ENCODE measurements at places on chromosomes 2 and 18.

- 0 out of 2 replicates have a peak, but pooled peaks cover 3% of the 10 kb centered on the region for H3K36me3 ChIP-seq
- no peak overlapping the region for H3K4me3 ChIP-seq
- H3K27me3 ChIP-seq: no peaks in the 10 kb centered on the region
- no peak overlapping the region for H3K27ac ChIP-seq
Observed at GRCh38 chr18:55546851-55547704, 40.9 kb downstream of the TCF4 start.

DNA sequence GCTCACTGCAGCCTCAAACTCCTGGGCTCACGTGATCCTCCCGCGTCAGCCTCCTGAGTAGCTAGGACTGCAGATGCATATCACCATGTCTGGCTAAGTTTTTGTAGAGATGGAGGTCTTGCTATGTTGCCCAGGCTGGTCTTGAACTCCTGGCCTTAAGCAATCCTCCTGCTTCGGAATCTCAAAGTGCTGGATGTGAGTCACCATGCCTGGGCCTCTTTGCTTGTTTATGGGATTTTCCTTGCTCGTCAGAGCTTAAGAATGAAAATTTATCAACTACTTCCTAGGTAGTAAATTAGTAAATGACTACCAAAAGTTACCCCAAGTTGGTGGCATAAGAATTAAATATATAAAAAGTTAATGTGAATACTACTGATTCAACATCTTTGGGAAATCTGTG is 51.0 kb downstream of the ACTR3 start:
- DNase-seq: no peak
- H3K27ac ChIP-seq: no peak overlapping the region
- no peak overlapping the region for H3K4me3 ChIP-seq
- peaks cover 88% of the 10 kb centered on the region for H3K36me3 ChIP-seq

DNA sequence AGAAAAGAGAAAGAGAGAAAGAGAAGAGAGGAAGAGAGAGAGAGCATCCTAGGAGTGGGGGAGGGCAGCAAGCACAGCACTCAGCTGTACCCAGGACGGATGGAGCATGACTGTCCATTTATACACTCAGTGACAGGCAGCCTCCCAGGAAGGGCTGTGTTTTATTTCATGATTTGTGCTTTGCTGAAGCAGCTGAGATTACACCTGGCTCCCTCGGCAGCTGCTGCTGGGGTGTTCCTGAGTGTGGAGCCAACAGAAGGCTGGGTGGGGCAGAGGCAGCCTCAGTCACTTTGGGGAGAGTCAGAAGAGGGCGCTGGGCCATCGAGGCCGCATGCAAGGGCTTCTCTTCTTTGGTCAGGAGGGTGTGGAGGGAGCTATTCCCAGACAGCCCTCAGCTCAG is 47.8 kb upstream of the TEX51 start:
- H3K27ac ChIP-seq: no peak overlapping the region
- no peaks in the 10 kb centered on the region for H3K4me1 ChIP-seq
- no peaks in the 10 kb centered on the region for H3K36me3 ChIP-seq

DNA sequence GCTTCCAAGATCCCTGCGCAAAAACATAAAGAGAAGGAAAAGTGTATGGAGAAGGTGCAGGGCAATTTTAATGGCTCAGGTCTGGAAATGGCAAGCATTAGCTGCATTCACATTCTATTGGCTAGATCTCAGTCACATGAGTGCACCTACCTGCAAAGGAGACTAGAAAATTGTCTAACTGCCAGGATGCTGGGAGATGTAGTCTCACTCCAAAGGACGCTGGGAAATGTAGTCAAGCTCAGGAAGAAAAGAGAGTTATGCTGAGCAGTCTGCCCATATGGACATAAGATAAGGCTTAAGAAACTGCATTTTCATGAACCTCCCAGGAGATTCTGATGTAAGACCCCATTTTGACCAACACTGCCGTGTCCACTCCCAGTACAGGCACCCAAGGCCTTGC is 9.5 kb upstream of the KLHL29 start:
- peaks cover 4% of the 10 kb centered on the region for H3K4me1 ChIP-seq
- H3K36me3 ChIP-seq: no peaks in the 10 kb centered on the region
- H3K27me3 ChIP-seq: peaks cover 6% of the 10 kb centered on the region
- DNase-seq: no peak

GRCh38 chr2:218079943-218080913 is 11.2 kb downstream of the RUFY4 start:
- H3K27me3 ChIP-seq: no peaks in the 10 kb centered on the region
- H3K27ac ChIP-seq: no peak overlapping the region
- H3K36me3 ChIP-seq: no peaks in the 10 kb centered on the region
- H3K4me3 ChIP-seq: no peak overlapping the region
- DNase-seq: no peak

DNA sequence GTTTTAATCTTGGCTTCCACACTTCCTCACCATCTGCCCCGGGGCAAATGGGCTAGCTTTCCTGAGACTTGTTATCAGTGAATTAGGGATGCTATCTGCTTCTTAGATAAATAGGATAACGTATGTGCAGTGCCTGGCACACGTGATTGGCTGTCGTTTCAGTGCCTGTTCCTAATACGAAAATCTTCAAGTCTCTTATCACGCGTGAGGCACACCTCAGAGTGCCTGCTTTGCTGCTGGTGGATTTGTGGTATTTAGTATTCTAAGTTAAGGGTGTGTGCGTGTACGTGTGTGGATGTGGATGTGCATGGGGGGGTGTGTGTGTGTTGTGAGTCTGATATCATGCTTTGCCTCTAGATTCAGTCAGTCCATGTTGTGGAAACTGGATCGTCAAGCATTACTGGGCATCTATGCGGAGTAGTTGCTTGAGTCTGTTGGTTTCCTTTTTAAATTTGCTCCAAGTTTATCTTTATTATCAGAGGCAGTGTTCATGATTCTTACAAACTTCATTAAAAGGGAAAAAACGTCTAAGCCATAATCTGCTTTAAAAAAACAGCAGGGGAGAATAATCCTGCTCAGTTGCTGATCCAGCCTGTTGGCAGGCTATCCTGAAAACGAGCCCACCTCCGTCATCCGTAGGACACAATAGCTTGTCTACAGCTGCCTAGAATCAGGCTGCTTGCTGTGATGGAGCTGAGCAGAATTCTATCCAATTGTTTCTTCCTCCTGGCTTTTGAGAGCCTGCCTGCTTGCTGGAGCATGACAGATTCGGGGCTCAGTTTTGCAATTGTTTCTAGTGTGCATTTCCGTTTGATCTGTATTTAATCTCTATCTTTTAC is 6.6 kb downstream of the SH3RF3 start:
- no peaks in the 10 kb centered on the region for H3K4me1 ChIP-seq
- H3K4me3 ChIP-seq: no peak overlapping the region
- no peaks in the 10 kb centered on the region for H3K36me3 ChIP-seq
- DNase-seq: no peak
- H3K27ac ChIP-seq: no peak overlapping the region

DNA sequence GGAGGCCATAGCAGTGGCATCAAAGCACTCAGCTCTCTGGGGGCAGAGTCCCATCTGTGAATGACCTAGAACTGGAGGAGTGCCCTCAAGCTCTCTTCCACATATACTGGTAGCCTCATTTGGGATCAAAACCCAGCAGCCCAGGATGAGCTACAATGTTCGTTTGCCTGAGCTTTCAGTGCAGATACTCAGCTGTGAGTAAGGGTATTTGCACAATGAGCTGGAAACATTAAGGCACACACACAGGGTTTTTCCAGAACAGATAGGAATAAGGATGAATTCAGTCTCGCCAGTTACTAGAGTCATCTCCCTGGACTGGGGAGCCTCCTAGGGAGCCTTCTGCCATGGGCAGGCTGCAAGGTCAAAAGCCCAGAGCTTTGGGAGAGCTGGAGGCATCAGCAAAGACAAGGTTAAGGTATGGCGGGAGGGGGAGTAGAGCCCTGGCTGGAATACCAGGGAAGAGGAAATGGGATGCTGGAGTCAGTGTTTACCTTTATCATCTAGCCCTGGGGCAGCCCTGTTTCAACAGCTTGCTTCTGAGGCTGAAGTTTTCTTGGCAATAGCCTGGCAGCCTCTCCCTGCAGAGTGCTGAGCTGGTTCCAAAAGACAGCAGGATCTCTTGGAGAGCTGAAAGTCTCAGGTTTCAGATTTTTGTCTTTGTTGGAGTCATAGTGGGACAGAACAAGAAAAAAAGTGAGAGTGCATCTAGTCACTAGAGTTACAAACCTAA is 187.7 kb downstream of the LOXHD1 start:
- DNase-seq: no peak
- no peak overlapping the region for H3K4me3 ChIP-seq
- H3K36me3 ChIP-seq: no peaks in the 10 kb centered on the region
- H3K27me3 ChIP-seq: no peaks in the 10 kb centered on the region

GRCh38 chr2:185644828-185645227 is 93.8 kb upstream of the FSIP2 start:
- H3K4me1 ChIP-seq: no peaks in the 10 kb centered on the region
- no peak overlapping the region for H3K4me3 ChIP-seq
- H3K27me3 ChIP-seq: no peaks in the 10 kb centered on the region

DNA sequence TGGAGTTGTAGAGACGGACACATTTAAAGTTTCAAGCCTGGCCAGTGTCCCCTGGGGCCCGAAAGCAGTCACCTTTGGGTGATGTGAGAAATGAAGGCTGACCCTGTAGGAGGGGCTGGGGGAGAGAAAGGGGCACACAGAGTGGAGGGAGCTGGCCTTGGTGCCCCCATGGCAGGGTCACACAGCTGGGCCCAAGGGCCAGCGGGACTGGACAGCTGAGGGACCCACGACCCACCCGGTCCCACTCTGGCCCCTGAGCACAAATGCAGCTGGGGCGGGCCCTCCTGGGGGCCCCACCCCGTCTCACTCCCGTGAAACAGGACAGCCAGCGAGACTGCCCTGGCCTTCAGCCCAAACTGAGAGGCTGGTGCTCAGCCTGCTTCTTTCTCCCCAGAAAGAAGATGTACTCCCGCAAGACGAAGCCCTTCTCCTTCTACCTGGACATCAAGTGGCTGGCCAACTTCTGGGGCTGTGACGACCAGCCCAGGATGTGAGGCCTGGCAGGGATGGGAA is 6.1 kb downstream of the AGXT start:
- no peak overlapping the region for H3K4me3 ChIP-seq
- no peaks in the 10 kb centered on the region for H3K36me3 ChIP-seq
- H3K27me3 ChIP-seq: no peaks in the 10 kb centered on the region
- no peaks in the 10 kb centered on the region for H3K4me1 ChIP-seq
- no peak for DNase-seq
- H3K27ac ChIP-seq: no peak overlapping the region

- peaks cover 1% of the 10 kb centered on the region for H3K27me3 ChIP-seq
- no peak overlapping the region for H3K4me3 ChIP-seq
- no peak overlapping the region for H3K27ac ChIP-seq
- H3K4me1 ChIP-seq: peaks cover 8% of the 10 kb centered on the region
- H3K36me3 ChIP-seq: no peaks in the 10 kb centered on the region
- peak; percentile 53 for DNase-seq
Observed at GRCh38 chr2:218860950-218861381, 1.4 kb downstream of the WNT6 start.

GRCh38 chr2:42653908-42654445 is 85.5 kb downstream of the MTA3 start:
- H3K27ac ChIP-seq: no peak overlapping the region
- H3K27me3 ChIP-seq: no peaks in the 10 kb centered on the region
- H3K36me3 ChIP-seq: peaks cover 44% of the 10 kb centered on the region
- H3K4me1 ChIP-seq: no peaks in the 10 kb centered on the region

- H3K36me3 ChIP-seq: no peaks in the 10 kb centered on the region
- H3K4me3 ChIP-seq: no peak overlapping the region
- DNase-seq: no peak
- no peaks in the 10 kb centered on the region for H3K27me3 ChIP-seq
Observed at GRCh38 chr2:147293991-147294824, 550.6 kb upstream of the ACVR2A start.

- no peaks in the 10 kb centered on the region for H3K4me1 ChIP-seq
- peaks cover 25% of the 10 kb centered on the region for H3K27me3 ChIP-seq
- H3K27ac ChIP-seq: no peak overlapping the region
- no peak for DNase-seq
- H3K4me3 ChIP-seq: no peak overlapping the region
Observed at GRCh38 chr2:41913311-41913710, 134.5 kb upstream of the PKDCC start.

DNA sequence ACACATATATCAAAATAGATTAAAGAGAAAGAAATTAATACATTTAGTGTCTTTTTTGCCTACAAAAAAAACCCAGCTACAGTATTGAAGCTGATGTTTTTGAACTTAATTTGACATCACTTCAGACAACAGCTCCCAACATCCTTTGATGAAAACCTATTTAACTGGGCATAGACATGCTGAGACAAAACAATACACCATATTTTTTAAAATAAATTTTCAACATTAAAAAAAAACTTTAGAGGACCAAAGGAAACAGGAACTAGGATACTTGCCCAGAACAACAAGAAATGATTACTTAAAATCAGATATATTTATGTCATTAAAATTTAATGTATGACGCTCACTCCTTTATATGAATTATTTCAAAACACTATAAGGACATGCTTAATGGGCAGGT is 178.1 kb downstream of the MREG start:
- no peak overlapping the region for H3K4me3 ChIP-seq
- peaks cover 16% of the 10 kb centered on the region for H3K4me1 ChIP-seq
- no peaks in the 10 kb centered on the region for H3K27me3 ChIP-seq
- no peak for DNase-seq
- no peak overlapping the region for H3K27ac ChIP-seq

DNA sequence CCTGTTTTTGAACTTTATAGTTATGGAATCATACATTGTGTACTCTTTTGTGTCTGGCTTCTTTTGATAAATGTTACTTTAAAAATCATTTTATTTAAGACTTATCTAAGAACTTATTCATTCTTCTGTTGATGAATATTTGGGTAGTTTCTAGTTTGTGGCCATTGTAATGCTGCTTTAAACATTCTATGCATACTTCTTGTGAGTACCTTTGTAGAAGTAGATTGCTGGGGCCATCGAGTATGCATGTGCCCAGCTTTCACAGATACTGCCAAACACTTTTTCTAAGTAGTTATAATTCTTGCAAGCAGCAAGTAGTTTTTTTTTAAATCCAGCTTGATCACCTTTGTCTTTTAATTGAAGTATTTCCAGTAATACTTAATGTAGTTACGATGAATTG is 11.1 kb downstream of the CD302 start:
- no peak overlapping the region for H3K27ac ChIP-seq
- H3K36me3 ChIP-seq: no peaks in the 10 kb centered on the region
- no peak overlapping the region for H3K4me3 ChIP-seq
- no peak for DNase-seq

- no peaks in the 10 kb centered on the region for H3K36me3 ChIP-seq
- no peaks in the 10 kb centered on the region for H3K27me3 ChIP-seq
- H3K4me1 ChIP-seq: peaks cover 36% of the 10 kb centered on the region
- H3K27ac ChIP-seq: peak overlapping the region; percentile 77
- no peak overlapping the region for H3K4me3 ChIP-seq
- DNase-seq: no peak
Observed at GRCh38 chr2:134773759-134774742, 55.3 kb upstream of the TMEM163 start.

GRCh38 chr18:50280707-50281294 is 522 bp downstream of the MBD1 start:
- H3K27ac ChIP-seq: peak overlapping the region; percentile 85
- H3K36me3 ChIP-seq: peaks cover 83% of the 10 kb centered on the region
- H3K4me1 ChIP-seq: peaks cover 49% of the 10 kb centered on the region
- no peak for DNase-seq
- H3K4me3 ChIP-seq: peak overlapping the region; percentile 64
- no peaks in the 10 kb centered on the region for H3K27me3 ChIP-seq

DNA sequence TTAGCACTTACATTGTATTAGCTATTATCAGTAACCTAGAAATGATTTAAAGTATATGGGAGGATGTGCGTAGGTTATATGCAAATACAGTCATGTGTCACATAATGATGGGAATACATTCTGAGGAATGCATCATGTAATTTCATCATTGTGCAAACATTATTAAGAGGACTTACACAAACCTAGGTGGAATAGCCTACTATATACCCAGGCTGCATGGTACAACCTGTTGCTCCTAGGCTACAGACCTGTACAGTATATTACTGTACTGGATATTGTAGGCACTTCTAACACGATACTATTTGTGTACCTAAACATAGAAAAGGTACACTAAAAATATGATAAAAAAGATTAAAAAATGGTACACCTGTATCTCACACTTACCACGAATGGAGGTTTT is 7.9 kb downstream of the RIF1 start:
- H3K4me3 ChIP-seq: no peak overlapping the region
- peaks cover 10% of the 10 kb centered on the region for H3K4me1 ChIP-seq
- DNase-seq: no peak
